ENCODE measurements at places on chromosomes 5 and 9. TPM values are rescaled to one million over a fixed set of nuclear protein-coding genes. Genes with fewer than 3 reads are reported as not detected.

DNA sequence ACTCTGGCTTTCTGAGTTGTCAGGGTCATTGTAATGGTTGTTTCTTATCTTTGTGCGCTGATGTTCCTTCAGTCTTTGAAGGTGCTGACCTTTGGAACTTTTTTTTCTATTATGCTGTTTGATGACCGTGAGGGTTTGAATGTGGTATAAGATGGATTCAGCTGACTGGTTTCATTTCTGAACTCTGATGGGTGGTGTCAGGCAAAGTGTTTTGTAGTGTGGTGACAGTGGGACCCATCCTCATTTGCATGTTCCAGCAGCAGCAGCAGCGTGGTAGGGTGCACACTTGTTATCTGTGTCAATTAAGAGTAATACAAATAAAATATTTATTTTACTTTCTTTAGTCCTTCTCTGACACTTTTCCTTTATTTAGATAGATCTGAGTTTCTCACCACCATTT, 227.7 kb upstream of the PRR16 start:
- DNase-seq, result no peak

DNA sequence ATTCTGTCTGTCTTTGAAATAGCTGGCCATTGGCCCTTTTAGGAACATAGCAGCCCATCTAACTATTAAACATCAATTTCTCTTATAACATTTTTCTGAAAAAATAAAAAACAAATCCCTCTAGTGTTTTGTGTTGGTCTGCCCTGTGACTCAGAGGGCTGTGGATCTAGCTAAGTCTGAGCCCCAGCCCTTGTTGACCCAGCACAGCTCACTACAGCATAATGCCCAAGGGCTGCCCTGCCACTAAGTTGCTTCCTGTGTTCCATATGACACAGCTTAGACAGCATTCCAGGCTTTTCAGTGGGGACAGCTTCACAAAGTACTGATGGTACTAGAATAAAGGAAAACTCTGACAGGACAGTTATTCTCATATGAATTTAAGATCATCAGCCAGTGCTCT, 136.0 kb downstream of the SCAMP1 start:
- DNase-seq, result no peak

DNA sequence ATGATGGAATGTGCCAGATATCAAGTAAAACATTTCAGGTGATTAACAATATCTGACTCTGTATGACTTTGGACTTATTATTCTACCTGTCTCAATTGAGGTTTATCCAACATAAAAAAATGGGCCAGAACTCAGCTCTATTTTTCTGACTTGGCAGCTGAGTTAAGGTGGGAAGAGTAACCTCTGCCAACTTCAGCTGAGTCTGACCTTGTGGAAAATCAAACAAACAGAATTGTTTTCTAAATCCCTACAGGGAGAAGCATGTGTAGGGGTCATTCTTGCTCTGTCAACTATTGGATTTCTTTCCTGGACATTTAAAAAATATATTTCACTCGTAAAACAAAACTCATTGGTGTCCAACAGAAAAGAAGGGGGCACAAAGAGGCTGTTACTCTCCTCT, 139.4 kb upstream of the TLR4 start:
- DNase-seq, result no peak

Gene HK3
- polyA plus RNA-seq, result 0.62 TPM

Gene C7
- polyA plus RNA-seq, result 179 TPM

Gene PCDHB16
- 5.0 TPM for polyA plus RNA-seq
